ENCODE measurements at places on chromosomes 3 and 15.

DNA sequence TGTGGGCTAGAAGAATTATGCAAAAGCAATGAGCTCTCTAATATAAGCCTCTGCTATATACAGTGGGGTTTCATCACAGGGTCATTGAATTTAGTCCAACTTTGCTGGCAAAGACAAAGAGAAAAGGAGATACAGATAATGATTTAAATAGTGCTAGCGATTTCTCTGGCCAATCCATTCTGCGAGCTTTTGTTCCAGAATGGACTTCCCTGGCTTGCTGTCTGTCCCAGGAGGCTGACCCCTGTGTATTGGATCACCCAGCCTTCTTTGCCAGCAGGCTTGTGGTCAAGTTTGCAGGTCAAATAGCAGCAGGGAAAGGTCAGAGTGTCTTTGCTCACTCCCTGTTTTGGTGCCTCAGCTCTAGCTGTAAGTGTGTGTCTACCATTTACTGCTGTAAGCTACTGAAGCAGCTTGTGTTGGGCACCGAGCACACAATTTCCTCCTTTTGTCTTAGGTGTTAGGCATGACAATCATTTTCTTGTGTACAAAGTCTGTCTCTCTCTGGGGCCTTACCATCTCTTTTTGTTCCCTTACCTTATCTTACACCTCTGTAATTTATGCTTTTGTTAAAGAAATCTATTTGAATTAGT lies 55.7 kb downstream of the UNC13C start:
- DNase-seq, result no peak

DNA sequence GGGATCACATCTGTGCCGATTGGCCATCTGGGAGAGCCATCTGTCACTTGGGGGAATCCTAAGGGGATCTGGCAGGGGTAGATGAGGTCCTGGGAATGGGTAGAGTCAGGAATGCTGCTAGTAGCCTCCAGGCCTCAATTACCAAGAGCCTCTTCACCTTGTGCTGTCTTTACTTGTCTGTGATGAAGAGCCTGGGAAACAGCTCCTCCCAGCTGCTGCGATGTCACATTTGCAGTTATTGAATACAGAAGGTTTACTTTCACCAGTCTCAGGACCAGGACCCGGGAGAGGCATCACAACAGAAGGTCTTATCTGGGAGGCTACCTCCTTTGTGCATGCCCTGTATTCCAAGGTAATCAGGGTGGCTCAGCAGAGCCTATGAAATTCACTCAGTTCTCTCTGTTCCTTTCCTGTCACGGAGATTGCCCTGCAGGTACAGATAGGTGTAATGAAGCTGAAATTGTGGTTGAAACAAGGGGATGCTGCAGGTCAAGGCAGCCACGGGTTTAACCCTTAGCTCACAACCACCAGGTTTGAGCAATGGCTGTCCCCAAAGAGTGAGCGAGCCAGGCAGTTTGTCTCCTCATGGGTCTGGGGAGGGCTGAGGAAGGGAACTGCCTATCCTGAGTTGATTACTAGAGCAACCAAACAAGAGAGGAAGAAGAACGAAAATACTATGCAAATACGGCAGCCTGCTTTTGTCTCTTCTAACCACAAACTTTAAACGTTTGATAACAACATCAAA lies 298.9 kb upstream of the RORA start:
- no peak for DNase-seq

- no peak for DNase-seq
These were observed 622 bp upstream of the PLSCR1 start for GRCh38 chr3:146544929-146545528.

- DNase-seq, result no peak
These were observed 111.5 kb upstream of the FLNB start for GRCh38 chr3:57896691-57897090.

GRCh38 chr15:68298882-68299381 lies 21.4 kb downstream of the FEM1B start:
- no peak for DNase-seq

DNA sequence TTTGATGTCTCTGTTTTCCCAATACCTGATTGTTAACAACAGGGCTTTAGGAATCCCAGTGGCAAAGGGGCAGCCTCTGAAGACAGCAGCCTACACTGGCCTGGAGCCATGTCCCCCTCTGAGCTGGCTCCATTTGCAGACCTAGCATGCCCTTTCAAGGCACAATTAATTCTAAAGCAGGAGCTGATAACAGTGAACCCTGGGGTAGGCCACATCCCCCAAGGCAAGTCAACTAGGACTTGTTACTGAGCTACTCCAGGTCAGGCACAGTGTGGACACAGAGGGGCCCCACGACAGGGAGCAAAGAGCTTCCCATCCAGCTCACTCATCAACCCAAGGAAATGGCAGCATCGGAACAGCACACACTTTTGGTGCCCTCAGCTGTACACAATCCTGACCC lies 51.9 kb downstream of the SPSB4 start:
- DNase-seq, result no peak

DNA sequence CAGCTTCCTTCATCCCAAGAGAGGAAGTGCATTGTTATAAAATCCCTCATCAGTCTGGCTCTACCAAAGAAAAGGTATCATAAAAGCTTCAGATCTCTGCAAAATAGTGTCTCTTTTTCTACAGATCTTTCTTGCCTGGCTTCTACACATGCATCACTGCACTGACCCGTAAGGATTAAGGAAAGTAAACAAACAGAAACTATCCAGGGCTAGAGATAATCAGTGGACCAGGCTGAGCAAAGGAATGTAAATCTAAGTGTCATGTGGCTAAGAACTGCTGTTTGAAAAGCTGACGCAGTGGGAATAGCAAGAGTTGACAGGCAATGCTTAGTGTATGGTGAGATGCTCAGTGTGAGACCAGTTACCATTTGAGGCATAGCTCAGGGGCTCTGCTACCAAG lies 339.7 kb downstream of the IL5RA start:
- no peak for DNase-seq

GRCh38 chr15:72147418-72147817 lies 29.2 kb downstream of the SENP8 start:
- no peak for DNase-seq

- DNase-seq, result no peak
These were observed 62.2 kb downstream of the VGLL4 start for GRCh38 chr3:11581237-11582190.

DNA sequence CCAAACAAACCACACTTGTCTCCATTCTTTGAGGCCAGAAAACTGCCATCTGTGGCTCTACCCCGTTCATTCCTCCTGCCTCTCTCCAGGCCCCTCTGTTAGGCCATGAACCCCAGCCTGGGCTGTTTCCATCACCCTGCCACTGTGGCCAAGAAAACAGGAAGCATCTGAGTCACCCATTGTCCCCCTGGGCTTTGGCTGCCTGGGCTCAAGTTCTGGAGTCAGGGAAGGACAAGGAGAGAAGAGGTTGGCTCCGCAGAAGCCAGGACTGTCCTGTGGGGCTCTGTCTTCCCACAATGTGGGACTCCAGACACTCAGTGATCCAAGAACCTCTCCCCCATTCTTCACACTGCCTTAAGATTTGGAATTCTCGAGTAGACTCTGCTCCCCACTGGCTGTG lies 14.8 kb upstream of the LCTL start:
- no peak for DNase-seq

GRCh38 chr3:127074900-127075360 lies 92.0 kb downstream of the PLXNA1 start:
- DNase-seq, result peak; percentile 52

GRCh38 chr3:120678984-120679383 lies 3.1 kb downstream of the HGD start:
- no peak for DNase-seq

GRCh38 chr3:177193688-177194268 lies 3.5 kb downstream of the TBL1XR1 start:
- DNase-seq, result no peak

GRCh38 chr3:27699067-27699466 lies 23.1 kb downstream of the EOMES start:
- DNase-seq, result no peak

DNA sequence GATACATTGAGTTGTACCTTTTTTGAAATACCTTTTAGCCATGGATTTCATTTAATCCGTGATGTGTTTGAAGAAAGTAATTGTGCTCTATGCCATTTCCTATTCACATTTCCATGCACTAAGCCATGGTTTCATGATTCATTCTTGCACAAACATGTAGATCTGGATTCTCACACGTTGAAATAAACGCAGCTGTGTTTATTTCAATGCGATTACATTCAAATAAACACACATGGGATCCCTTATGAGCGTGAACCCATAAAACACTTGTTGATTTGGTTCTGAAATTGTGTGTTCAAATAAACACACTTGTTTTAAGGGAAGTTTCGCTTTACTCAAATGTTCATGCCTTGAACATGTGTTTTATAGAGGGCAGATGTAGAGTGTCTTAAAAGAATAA lies 39.2 kb downstream of the BBX start:
- DNase-seq, result no peak

DNA sequence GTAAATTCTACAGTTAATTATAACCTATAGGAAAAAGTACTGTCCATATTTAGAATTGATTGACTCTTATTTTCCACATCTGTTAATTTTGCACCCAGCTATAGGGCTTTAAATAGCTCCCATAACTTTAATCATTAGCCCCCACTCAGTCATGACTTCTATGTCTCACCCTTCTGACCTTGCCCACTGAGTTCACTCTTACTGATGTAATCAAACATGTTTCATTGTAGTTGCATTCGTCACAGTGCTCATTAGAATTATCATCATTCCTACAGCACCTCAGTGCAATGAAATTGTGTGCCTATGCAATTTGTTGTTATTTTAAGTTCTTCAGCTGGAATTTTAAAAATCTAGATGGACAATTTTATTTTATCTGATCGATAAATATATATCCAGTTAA lies 151.4 kb downstream of the TIGIT start:
- no peak for DNase-seq

- DNase-seq, result no peak
These were observed 16.9 kb downstream of the KLHL18 start for GRCh38 chr3:47299381-47300318.

DNA sequence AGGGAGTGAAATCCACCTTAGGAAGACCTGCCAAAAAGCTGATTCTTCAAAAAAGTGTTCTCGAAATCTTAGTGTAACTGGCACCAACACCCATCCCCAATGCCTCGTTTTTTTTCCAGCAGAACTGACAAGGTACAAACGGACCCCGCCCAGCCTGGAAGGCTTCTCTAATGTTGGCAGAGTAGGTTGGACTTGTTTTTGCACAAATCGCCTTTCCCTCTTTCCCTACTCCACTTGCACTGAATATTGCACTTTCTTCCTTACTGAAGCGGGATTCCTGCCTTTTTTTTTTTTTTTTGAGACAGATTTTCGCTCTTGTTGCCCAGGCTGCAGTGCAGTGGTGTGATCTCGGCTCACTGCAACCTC lies 544 bp upstream of the TIMMDC1 start:
- DNase-seq, result no peak

GRCh38 chr15:31349233-31350141 lies 22.9 kb downstream of the KLF13 start:
- no peak for DNase-seq

DNA sequence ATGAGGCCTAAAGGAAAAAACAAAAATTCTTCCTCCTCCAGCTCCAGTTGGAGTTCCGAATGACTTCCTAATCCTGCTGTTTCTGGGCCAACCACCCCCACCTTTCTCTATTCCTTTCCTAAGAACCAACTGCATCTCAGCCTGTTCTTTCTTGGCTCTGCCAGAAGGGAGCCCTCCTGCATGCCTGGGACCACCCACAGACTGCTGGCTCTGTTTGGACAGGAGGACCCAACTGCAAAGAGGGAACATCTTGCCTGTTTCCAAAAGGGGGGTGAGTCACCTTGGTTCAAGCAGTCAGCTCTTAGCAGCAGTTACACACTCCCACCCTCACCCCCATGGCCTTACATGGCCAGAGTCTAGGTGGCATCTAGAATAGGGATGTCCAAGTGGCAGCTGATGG lies 116.0 kb upstream of the PRICKLE2 start:
- DNase-seq, result no peak

- no peak for DNase-seq
These were observed 822.4 kb downstream of the VGLL3 start for GRCh38 chr3:86168512-86168911.

DNA sequence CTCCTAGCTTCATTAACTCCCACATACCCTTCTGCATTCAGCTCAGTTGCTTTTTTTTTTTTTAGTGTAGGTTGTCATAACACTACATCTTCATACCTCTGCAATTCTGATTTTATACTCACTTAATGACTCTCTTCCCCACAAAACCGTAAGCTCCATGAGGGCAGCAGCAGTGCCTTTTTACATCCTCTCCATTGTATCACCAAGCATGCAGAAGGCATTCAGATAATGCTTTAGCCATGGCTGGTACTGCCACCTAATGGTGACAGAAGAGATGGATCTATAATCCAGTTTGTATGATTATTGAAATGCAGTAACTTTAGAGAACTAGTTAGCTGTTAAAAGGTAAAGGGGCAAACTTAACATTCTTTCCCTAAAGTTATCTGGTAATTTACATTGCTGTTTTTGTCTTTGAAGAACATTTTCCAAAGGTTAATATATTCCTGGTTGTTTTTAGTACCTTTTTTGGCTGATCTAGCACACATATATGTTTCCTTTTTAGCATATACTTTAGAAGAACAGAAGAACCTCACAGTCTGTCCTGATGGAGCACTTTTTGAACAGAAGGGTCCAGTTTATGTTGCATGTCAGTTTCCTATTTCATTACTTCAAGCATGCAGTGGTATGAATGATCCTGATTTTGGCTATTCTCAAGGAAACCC lies 36.8 kb downstream of the ATP1B3 start:
- DNase-seq, result peak; percentile 35

DNA sequence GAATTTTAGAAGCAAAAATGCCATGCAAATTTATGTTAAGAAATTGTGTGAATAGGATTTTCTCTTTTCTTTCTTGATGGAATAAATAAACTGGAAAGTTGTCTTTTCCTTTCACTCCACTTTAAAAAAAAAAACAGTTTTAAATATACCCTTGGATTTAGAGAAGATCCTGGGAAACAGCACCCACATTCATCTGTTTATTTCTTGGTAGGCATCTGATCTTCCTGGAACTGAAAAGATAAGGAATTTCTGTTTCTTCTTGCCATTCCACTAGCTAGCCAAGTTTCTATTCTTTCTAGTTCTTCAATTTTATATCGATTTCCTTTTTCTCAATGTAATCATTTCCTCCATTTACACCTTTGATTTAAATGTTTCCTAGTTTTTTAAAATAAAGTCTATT lies 420.8 kb downstream of the NAALADL2 start:
- DNase-seq, result no peak

DNA sequence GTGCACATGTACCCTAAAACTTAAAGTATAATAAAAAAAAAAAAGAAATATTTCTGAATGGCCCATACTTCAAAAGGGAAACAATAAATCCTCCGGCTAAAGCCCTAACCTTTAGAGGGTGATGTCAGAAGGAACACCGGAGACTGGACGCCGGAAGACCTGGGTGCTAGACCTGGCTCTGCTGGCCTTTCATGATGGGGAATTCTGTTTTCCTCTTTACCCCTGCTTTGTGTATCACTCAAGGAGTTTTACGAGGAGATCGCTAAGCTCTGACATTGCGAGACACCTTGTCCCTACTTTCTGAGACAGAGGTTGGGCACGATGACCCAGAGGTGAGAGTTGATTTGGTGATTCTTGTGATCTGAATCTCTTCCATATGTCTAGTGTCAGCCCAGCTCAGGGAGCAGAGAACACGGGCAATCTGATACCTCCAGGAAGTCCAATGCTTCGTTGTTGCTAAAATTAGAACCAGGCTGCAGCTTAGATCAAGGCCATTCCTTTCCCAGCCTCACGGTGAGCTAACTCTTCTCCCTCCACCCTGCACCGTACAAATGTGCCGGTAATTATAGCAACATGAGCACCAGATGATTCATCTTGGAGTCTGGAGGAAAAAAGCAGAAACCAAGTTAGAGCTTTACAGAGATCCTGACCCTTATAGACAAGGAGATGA lies 42.0 kb upstream of the CFAP161 start:
- no peak for DNase-seq

Data from GM18507 (cell line).